ENCODE measurements at places on chromosomes 4 and X.
A peak's percentile ranks its signal among the peaks of the same experiment; 100 is the strongest.

DNA sequence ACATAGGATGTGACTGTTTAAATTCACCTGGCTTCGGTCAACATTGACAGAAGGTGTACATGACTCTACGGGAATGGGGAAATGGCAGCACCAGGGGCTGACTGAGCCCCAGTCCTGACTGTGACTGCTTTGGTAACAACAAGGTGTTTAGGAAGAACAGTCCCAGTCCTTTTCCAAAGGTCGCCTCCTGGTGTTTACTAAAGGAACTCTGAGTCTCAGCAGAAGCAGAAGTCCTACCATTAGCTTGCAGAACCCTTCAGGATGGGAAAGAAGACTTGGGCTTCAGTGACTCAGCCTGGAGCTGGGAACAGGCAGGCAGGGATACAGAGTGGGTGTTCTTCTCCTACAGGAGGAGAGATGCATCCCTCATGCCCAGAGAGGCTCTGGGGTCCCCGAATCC, 103.3 kb downstream of the MGST2 start:
- H3K36me3 ChIP-seq = no peaks in the 10 kb centered on the region
- no peak for DNase-seq
- H3K27ac ChIP-seq = no peak overlapping the region
- H3K4me3 ChIP-seq = no peak overlapping the region

DNA sequence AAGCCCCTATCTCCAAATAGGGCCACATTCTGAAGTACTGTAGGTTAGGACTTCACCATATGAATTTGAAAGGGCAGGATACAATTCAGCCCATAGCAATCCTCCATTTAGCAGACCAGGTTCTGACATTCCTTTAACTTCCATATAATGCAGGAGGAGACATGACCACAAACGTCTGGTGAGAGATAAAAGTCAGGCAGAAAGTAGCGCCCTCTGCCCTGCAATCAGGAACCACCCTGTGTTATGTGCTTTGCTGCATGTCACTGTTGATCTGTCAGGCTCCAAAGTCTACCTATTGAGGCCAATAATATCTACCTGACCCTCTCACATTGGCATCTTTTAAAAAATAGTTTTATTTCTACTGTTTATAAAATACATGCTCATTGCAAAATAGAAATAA, 30.2 kb upstream of the SEPSECS start:
- H3K27ac ChIP-seq = no peak overlapping the region
- no peaks in the 10 kb centered on the region for H3K27me3 ChIP-seq
- no peak for DNase-seq
- H3K4me3 ChIP-seq = no peak overlapping the region
- H3K4me1 ChIP-seq = no peaks in the 10 kb centered on the region

DNA sequence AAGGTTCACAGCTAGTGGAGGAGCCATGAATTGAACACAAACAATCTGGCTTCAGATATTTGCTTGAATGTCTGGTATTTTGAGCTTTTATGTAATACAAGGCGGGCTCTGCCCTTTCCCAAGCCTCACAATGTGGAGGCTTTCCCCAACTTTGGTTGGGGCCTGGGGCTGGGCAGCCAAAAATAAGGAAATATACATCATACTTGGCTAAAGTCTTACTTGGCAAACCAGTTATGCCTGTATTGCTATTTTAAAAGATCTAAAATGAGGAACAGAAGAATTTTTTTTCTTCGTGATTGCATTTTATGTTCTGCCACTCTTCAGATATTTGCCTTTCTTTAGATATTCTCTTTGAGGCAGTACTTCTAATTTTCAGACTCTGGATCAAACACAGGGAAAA, 26.1 kb downstream of the ARFIP1 start:
- no peaks in the 10 kb centered on the region for H3K27me3 ChIP-seq
- no peak overlapping the region for H3K27ac ChIP-seq
- H3K36me3 ChIP-seq = no peaks in the 10 kb centered on the region
- peaks cover 17% of the 10 kb centered on the region for H3K4me1 ChIP-seq
- DNase-seq = no peak

GRCh38 chrX:135421537-135421931, 210 bp upstream of the SMIM10L2A start:
- H3K27ac ChIP-seq = peak overlapping the region; percentile 26
- peak overlapping the region; percentile 53 for H3K4me3 ChIP-seq
- no peaks in the 10 kb centered on the region for H3K27me3 ChIP-seq
- no peaks in the 10 kb centered on the region for H3K4me1 ChIP-seq
- no peaks in the 10 kb centered on the region for H3K36me3 ChIP-seq

- no peaks in the 10 kb centered on the region for H3K36me3 ChIP-seq
- H3K27ac ChIP-seq = no peak overlapping the region
- no peak for DNase-seq
Measured at GRCh38 chr4:109873791-109874514, 26.0 kb downstream of the LRIT3 start.

GRCh38 chr4:20895208-20895607, 194.9 kb downstream of the PACRGL start:
- H3K36me3 ChIP-seq = no peaks in the 10 kb centered on the region
- no peaks in the 10 kb centered on the region for H3K4me1 ChIP-seq

DNA sequence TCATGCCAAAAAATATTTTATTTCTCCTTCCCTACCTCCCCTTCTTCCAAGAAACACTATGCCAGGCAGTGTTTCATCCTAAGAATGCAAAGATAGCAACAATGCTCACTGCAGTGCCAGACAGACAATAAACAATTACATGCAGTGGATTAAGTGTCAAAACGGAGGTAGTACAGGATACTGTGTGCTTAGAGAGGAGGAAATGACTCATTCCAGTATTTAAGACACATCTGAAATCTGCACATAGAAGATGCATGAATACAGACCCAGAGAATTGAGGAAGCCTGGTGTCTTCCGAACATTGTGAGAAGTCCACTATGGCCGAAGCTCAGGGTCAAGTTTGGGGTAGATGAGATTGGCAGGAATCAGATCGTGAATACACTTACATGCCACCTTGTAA, 326.4 kb downstream of the PPP3CA start:
- DNase-seq = no peak
- peaks cover 13% of the 10 kb centered on the region for H3K4me1 ChIP-seq
- no peak overlapping the region for H3K4me3 ChIP-seq
- H3K36me3 ChIP-seq = peaks cover 7% of the 10 kb centered on the region

GRCh38 chr4:3186609-3187008, 62.4 kb upstream of the MSANTD1 start:
- no peak overlapping the region for H3K4me3 ChIP-seq
- DNase-seq = no peak
- H3K4me1 ChIP-seq = no peaks in the 10 kb centered on the region
- peaks cover 2% of the 10 kb centered on the region for H3K36me3 ChIP-seq

DNA sequence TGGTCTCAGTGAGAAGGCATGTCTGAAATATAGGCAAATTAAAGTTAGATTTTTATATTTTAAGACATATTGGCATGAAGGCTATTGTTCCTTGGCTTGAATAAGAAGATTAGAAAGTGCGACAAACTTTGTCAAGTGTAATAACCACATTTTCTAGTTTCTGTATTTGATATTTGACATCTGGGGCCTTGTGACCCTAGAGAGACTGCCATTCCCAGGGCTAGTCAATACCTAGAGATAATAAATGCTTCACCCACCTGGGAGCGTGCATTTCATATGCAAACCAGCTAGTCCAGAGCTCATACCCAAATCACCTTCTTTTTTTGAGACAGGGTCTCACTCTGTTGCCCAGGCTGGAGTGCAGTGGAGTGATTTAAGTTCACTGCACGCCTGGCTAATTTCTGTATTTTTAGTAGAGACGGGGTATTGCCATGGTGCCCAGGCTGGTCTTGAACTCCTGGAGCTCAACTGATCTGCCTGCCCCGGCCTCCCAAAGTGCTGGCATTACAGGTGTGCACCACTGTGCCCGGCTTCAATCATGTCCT, 62.6 kb downstream of the COQ2 start:
- no peaks in the 10 kb centered on the region for H3K4me1 ChIP-seq
- H3K4me3 ChIP-seq = no peak overlapping the region
- H3K27me3 ChIP-seq = no peaks in the 10 kb centered on the region
- H3K36me3 ChIP-seq = no peaks in the 10 kb centered on the region
- H3K27ac ChIP-seq = no peak overlapping the region

GRCh38 chr4:19520939-19521520, 730.7 kb upstream of the SLIT2 start:
- H3K27ac ChIP-seq = no peak overlapping the region
- no peak for DNase-seq
- H3K27me3 ChIP-seq = no peaks in the 10 kb centered on the region
- H3K4me3 ChIP-seq = no peak overlapping the region
- H3K36me3 ChIP-seq = no peaks in the 10 kb centered on the region

DNA sequence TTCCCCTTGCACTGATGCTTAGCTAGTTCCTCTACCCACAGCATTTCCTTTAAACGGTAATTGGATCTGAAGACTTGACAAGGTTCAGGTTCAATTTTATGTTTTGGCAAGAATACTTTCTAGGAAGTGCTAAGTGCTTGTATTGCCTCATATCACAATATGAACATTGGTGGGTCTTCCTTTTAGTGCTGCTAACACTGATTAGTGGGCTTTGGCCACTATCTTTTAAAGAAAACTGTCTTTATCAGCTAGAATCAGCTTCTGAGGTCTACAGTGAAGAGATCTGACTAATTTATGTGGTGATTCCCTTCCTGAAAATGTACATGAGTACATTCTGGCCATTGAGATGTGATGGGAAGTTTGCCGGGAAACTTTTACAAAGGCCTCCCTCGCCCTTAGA, 316.7 kb upstream of the KLF3 start:
- no peaks in the 10 kb centered on the region for H3K36me3 ChIP-seq
- H3K27me3 ChIP-seq = no peaks in the 10 kb centered on the region
- H3K4me1 ChIP-seq = no peaks in the 10 kb centered on the region
- DNase-seq = no peak
- H3K4me3 ChIP-seq = no peak overlapping the region

DNA sequence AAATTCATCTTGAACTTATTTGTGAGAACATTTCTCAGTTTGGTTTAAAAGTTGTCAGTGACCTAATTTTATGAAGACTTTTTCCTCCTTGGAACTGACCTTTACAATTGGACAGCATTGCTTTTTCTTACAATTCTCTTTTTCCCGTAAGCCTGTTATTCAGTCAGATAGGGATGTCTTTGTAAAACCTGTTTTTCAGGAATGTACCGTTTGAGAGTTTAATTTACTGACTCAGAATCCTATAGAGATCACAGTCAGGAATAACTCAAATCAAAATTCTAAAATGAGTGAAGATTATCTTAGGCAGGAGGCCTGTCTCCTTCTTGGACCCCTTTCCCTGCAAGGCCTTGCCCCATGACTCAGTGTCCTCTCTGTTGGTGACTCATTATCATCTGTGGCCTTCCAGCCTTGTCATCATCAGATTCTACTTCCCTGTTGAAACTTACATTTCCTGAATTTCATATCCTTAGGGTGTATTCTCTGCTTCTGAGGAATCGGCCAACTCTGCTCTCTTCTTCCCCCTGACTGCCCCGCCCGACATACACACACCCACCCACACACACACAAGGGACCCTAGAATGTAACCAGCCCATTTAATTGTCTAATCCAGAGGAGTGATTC, 99.8 kb downstream of the ARHGAP10 start:
- DNase-seq = no peak
- no peak overlapping the region for H3K4me3 ChIP-seq
- no peaks in the 10 kb centered on the region for H3K36me3 ChIP-seq

All from heart right ventricle (tissue), 16 donors.